SW480 (cell line): ENCODE measurements at places on chromosomes 1 and 21.

GRCh38 chr1:147109041-147109440 is 63.2 kb downstream of the PRKAB2 start:
- DNase-seq: no peak

DNA sequence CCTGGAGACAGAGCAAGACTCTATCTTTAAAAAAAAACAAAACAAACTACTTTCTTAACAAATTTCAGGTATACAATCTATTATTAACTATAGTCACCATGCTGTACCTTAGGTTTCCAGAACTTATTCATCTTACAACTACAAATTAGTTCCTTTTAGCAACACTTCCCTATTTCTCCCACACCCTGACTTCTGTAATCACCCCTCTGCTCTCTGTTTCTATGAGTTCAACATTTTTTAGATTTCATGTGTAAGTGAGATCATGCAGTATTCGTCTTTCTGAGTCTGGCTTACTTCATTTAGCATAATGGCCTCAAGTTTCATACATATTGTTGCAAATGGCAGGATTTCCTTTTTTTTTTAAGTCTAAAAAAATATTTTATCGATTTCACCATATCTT is 77.9 kb upstream of the LPGAT1 start:
- DNase-seq: no peak

- peak; percentile 94 for DNase-seq
These were observed 16.4 kb downstream of the ARHGEF2 start for GRCh38 chr1:155961937-155962336.

- DNase-seq: no peak
These were observed 5.9 kb upstream of the BRWD1 start for GRCh38 chr21:39319251-39319756.

- no peak for DNase-seq
These were observed 2.6 kb upstream of the TMEM82 start for GRCh38 chr1:15739745-15740144.

- DNase-seq: no peak
These were observed 402.6 kb downstream of the SIPA1L2 start for GRCh38 chr1:232227306-232227705.

DNA sequence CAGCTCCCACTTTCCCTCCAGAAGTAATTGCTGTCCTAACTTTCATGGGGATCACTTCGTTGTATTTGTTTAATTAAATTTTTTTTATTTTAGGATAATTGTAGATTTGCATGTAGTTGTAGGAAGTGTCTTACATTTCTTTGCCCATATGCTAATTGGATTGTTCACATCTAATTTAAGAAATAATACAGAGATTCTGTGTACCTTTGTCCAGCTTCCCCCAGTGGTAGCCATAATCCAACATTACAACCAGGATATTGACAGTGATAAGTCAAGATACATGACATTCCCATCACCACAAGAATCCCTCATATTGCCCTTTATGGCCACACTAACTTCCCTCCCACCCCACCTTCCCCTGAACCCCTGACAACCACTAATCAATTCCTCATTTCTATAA is 136.6 kb downstream of the PRDM2 start:
- no peak for DNase-seq

DNA sequence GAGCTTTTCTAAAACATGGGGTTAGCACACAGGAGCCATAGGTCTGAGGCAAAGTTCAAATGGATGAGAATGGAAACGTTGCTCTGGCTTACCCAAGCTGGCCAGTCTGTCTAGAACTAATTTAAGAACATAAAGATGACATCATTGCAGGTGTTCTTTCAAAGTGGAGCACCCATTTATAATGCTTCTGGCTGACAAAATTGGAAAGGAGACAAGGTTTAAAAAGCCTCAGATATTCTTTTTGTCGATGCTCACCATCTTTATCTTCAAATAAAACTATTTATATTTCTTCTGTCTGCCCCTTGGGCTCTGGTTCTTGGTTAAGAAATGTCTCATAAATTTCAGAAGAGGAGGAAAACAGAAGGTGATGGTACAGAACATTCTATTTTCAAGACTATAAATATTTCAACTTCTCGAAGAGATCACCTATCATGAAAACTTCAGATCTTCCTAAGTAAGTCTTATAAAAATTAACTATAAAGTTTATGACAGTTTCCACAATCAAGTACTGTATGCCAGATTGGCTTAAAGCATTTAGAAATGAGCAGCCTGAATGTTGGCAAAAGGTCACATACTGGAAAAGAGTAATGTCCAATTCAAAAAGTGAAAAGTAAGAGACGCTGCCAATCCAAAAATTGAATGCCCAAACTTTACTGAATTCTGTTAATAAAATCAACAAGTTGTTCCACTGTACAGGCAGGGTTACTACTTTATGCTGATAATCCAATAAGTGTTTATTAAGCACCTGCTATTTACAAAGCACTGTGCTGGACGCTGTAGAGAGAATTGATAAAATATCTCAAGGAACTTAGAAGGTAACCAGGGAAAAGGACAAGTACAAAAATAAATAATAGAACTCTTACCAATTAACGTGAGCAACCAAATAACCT is 92.0 kb downstream of the ETS2 start:
- no peak for DNase-seq

DNA sequence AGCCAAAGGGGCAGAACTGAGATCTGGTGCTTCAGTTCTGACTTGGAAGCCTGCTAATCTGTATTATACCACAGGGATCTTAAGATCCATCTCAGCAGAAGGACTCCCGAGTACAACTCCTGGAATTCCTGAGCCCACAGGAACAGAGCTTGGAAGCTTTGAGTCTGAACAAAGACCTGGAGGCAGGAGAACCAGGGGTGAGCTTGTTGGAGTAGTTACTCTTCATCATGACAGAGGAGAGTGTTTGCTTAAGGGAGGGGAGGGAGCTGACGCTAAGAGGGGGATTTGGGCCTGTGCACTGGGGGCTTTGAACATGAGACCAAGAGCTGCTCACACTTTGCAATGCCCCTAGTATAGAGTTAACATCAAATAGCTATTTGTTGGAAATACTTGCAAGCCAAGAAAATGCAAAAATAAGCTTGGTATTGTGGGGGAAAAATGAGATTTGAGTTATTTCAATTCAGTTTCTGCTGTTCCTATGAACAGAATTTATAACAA is 41.1 kb upstream of the TRABD2B start:
- no peak for DNase-seq

GRCh38 chr21:22083899-22084298 is 1085.7 kb downstream of the NCAM2 start:
- DNase-seq: no peak
